Cardiac muscle cell (in vitro differentiated cells and primary cell): ENCODE measurements at places on chromosomes 5 and 9.

GRCh38 chr9:93254806-93255493 is 71.0 kb downstream of the WNK2 start:
- DNase-seq = no peak

DNA sequence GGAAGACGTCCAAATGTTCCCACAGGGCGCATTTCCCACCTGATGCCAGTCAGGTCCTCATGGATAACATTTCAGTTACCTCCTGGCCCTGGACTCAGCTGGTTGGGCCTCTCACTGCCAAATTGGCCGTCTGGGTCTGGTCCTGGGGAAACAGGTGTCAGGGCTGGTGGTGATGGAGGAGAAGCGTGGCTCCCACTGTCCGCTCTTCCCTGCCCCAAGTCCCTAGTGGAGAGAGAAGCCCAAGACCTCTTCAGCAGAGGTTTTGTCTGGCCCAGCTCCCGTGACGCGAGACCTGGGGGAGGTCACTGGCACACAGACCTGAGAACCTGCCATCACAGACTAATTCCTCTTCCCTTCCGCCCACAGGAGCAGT is 27.8 kb upstream of the PRDM12 start:
- no peak for DNase-seq

- DNase-seq = no peak
Observed at GRCh38 chr5:41600731-41601130, 90.3 kb upstream of the PLCXD3 start.

GRCh38 chr5:2196989-2197619 is 314.4 kb upstream of the IRX4 start:
- no peak for DNase-seq
